ENCODE measurements at places on chromosomes 4 and X.

- no peaks in the 10 kb centered on the region for H3K27me3 ChIP-seq
- H3K4me3 ChIP-seq = no peak overlapping the region
- no peak for DNase-seq
- H3K36me3 ChIP-seq = no peaks in the 10 kb centered on the region
- no peaks in the 10 kb centered on the region for H3K4me1 ChIP-seq
These were observed 444.1 kb downstream of the STIM2 start for GRCh38 chr4:27304751-27305150.

GRCh38 chr4:183867247-183867646 lies 37.9 kb upstream of the STOX2 start:
- H3K27ac ChIP-seq = no peak overlapping the region
- no peak for DNase-seq

GRCh38 chr4:158786955-158787354 lies 18.1 kb downstream of the FNIP2 start:
- H3K27ac ChIP-seq = peak overlapping the region; percentile 34
- no peaks in the 10 kb centered on the region for H3K27me3 ChIP-seq
- no peak for DNase-seq
- no peaks in the 10 kb centered on the region for H3K36me3 ChIP-seq
- H3K4me3 ChIP-seq = no peak overlapping the region
- peaks cover 19% of the 10 kb centered on the region for H3K4me1 ChIP-seq

GRCh38 chr4:6119507-6120020 lies 80.8 kb downstream of the JAKMIP1 start:
- H3K4me1 ChIP-seq = no peaks in the 10 kb centered on the region
- H3K4me3 ChIP-seq = no peak overlapping the region
- H3K36me3 ChIP-seq = no peaks in the 10 kb centered on the region
- H3K27ac ChIP-seq = no peak overlapping the region

DNA sequence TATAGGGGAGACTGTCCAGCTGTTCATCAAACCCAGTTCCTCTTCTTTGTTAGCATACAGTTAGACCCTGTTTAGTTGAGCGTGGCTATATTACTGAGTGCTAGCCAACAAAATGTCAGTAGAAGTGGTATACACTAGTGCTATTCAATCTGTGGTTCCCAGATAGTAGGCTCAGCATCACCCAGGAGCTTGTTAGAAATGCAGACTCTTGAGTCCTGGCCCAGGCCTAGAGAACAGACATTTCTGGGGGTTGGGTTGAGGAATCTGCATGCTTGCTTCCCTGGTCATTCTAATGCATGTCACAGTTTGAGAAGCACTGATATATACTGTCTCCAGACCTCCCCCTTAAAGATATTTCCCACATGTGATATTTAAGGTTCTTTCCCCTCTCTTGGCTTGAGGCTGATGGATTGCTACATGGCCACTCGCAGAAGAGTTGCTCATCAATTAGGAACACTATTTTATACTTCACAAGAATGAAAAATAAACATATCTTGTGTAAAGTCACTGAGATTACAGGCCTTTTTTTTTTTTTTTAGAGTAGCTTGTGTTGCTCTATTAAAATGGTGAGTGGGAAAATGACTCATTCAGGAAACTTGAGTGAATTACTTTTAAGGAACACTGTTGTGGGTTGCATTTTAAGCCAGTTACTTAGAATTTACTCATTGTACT lies 289.0 kb downstream of the STIM2 start:
- H3K4me3 ChIP-seq = no peak overlapping the region
- H3K27me3 ChIP-seq = no peaks in the 10 kb centered on the region
- H3K27ac ChIP-seq = no peak overlapping the region
- no peaks in the 10 kb centered on the region for H3K36me3 ChIP-seq

GRCh38 chrX:19342331-19342906 lies 1.3 kb upstream of the PDHA1 start:
- H3K4me1 ChIP-seq = no peaks in the 10 kb centered on the region
- DNase-seq = no peak
- H3K36me3 ChIP-seq = no peaks in the 10 kb centered on the region
- no peaks in the 10 kb centered on the region for H3K27me3 ChIP-seq
- H3K4me3 ChIP-seq = no peak overlapping the region

DNA sequence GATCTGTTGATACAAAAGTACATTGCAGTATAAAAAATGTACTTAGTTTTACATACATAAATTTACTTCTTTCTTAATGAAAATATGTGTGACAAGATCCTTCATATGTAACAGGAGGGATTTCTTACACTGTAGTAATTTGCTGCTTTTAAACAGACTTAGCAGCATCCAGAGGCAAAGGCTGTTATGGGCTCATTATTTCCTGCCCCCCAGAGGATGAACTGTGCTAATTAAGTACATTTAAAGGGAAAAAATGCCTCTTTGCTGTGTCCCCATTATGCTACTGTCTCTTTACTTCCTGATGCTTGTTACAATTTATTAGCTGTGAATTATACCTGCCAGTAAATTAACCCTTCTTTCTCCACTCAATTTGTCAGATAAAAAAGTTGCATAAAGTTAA lies 47.1 kb downstream of the NDST3 start:
- H3K36me3 ChIP-seq = no peaks in the 10 kb centered on the region
- no peaks in the 10 kb centered on the region for H3K4me1 ChIP-seq
- H3K27ac ChIP-seq = no peak overlapping the region
- DNase-seq = no peak
- H3K4me3 ChIP-seq = no peak overlapping the region

- H3K4me3 ChIP-seq = no peak overlapping the region
- no peak for DNase-seq
- H3K27me3 ChIP-seq = no peaks in the 10 kb centered on the region
- no peak overlapping the region for H3K27ac ChIP-seq
- no peaks in the 10 kb centered on the region for H3K4me1 ChIP-seq
- no peaks in the 10 kb centered on the region for H3K36me3 ChIP-seq
These were observed 11.6 kb upstream of the MAGEB17 start for GRCh38 chrX:16155581-16156096.

- H3K4me3 ChIP-seq = no peak overlapping the region
- no peaks in the 10 kb centered on the region for H3K4me1 ChIP-seq
- DNase-seq = no peak
These were observed 27.2 kb downstream of the AASDH start for GRCh38 chr4:56360071-56360470.

GRCh38 chr4:163269869-163270268 lies 62.5 kb downstream of the NPY1R start:
- H3K4me1 ChIP-seq = no peaks in the 10 kb centered on the region
- DNase-seq = no peak
- H3K4me3 ChIP-seq = no peak overlapping the region
- H3K27me3 ChIP-seq = no peaks in the 10 kb centered on the region

- no peak overlapping the region for H3K4me3 ChIP-seq
- H3K4me1 ChIP-seq = peaks cover 3% of the 10 kb centered on the region
- DNase-seq = no peak
- no peak overlapping the region for H3K27ac ChIP-seq
- H3K27me3 ChIP-seq = no peaks in the 10 kb centered on the region
- no peaks in the 10 kb centered on the region for H3K36me3 ChIP-seq
These were observed 60.0 kb downstream of the FHDC1 start for GRCh38 chr4:152996111-152996571.

DNA sequence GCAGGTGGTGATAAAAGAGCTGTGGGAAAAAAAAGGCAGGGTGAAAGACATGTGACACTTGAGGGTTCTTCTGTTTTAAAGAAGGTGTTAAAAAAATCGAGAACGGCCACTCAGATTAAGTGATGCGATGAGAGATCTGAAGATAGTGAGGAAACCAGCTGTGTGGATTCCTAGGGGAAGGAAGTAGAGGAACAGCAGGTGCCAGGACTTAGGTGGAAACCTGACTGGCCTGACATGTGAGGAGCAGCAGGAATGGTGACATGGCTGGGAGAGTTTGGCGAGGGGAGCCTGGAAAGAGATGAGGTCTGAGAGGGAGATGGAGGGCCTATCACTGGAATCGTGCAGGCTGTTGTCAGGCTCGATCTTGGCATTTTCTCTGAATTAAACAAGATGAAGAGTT lies 55.5 kb downstream of the BMPR1B start:
- H3K36me3 ChIP-seq = no peaks in the 10 kb centered on the region
- H3K4me3 ChIP-seq = no peak overlapping the region
- no peak for DNase-seq
- no peaks in the 10 kb centered on the region for H3K4me1 ChIP-seq

- DNase-seq = no peak
- H3K4me1 ChIP-seq = no peaks in the 10 kb centered on the region
- H3K27ac ChIP-seq = no peak overlapping the region
- H3K27me3 ChIP-seq = no peaks in the 10 kb centered on the region
These were observed 41.8 kb upstream of the COX7B2 start for GRCh38 chr4:46950826-46951225.

DNA sequence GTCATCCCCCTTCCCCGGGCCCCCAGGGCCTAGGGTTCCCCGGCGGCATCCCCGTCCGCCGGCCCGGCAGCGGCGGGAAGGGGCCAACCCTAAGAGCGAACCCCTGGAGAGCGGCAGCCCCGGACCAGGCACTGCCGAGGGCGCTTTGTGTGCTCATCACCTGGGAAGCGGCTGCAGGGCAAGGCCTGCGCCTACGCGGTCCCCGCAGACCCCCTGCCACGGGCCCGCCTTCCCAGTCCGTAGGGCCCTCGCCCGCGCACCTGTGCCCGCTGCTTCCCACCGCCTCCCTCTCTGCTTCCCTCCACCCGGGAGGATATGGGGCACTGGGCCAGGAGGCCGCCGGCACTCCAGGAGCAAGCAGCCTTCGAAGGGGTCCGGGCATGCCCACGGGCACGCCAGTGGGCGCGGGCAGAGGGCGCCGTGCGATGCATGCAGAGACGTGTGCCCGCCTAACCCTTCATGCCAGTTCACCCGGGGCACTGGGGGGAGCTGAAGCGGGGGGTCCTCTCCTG lies 2.6 kb downstream of the FLNA start:
- H3K27me3 ChIP-seq = no peaks in the 10 kb centered on the region
- no peaks in the 10 kb centered on the region for H3K36me3 ChIP-seq
- H3K4me3 ChIP-seq = peak overlapping the region; percentile 44

- no peaks in the 10 kb centered on the region for H3K36me3 ChIP-seq
- H3K4me3 ChIP-seq = no peak overlapping the region
- no peak overlapping the region for H3K27ac ChIP-seq
These were observed 33.7 kb upstream of the USP51 start for GRCh38 chrX:55523356-55523755.

GRCh38 chr4:53307819-53308780 lies 57.8 kb downstream of the SCFD2 start:
- no peak for DNase-seq
- no peak overlapping the region for H3K27ac ChIP-seq
- H3K4me1 ChIP-seq = no peaks in the 10 kb centered on the region
- no peak overlapping the region for H3K4me3 ChIP-seq
- no peaks in the 10 kb centered on the region for H3K27me3 ChIP-seq

DNA sequence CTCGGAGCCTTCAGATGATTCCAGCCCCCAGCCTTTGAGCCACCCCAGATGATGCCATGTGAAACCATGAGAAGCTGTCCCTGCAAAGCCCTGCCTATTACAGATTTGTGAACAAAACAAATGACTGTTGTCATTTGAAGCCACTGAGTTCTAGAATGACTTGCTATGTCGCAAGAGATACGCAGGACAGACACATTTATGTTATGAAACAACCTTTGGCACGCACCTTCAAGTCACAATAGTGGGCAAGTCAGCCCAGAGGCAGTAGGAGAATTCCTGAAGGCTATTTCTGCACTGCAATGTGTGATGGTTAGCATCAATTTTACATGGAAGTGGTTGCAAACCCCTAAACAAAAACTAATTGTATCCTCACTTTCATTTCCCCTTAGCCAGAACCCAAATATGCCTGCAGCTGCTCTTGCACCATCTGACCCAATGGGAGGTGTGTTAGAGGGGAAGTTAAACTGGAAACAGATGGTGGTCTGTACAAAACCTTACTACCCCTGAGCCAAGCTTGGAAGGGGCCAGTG lies 174.4 kb upstream of the ATP6AP2 start:
- no peaks in the 10 kb centered on the region for H3K27me3 ChIP-seq
- no peak overlapping the region for H3K27ac ChIP-seq
- no peak overlapping the region for H3K4me3 ChIP-seq
- H3K36me3 ChIP-seq = no peaks in the 10 kb centered on the region
- no peak for DNase-seq
- no peaks in the 10 kb centered on the region for H3K4me1 ChIP-seq

DNA sequence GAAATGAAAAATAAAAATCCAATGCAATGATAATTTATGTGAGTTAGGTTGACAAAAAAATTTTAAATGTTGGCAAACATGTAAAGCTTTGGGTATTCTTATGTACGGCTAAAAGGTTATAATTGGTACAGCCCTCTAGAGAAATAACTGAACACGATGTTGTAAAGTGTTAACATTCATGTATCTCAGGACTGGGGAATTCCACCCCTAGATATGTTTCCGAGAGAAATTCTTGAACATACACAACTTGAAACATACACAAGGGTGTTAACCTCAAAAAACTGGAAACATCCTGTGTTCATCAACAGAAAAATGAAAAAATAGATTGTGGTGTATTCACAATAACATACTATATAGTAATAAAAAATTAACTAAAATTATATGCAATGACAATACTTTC lies 91.8 kb downstream of the CHM start:
- H3K4me1 ChIP-seq = no peaks in the 10 kb centered on the region
- no peaks in the 10 kb centered on the region for H3K36me3 ChIP-seq
- H3K27me3 ChIP-seq = no peaks in the 10 kb centered on the region
- no peak for DNase-seq
- H3K27ac ChIP-seq = no peak overlapping the region

DNA sequence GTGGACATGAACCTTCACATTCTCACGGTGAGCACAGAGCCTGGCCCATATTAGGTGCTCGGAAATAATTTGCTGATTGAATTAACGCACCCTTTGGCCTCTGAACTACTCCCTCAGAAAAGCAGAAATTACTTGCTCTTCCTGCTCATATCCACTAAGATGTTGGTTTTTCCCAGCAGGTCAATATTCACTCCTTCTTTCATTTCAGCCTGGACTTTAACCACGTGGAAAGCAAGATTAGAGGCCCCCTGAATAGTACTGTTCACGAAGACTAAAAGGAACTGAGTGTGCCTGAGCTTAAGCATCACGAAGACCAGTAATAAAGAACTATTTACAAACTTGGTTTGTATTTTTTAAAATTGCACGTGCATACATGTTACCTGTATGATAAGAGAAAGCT lies 9.9 kb downstream of the MTNR1A start:
- no peak overlapping the region for H3K27ac ChIP-seq
- no peaks in the 10 kb centered on the region for H3K36me3 ChIP-seq
- no peak overlapping the region for H3K4me3 ChIP-seq
- H3K27me3 ChIP-seq = no peaks in the 10 kb centered on the region
- H3K4me1 ChIP-seq = no peaks in the 10 kb centered on the region
- DNase-seq = no peak

- no peaks in the 10 kb centered on the region for H3K27me3 ChIP-seq
- no peak for DNase-seq
- no peak overlapping the region for H3K27ac ChIP-seq
- H3K4me3 ChIP-seq = no peak overlapping the region
- no peaks in the 10 kb centered on the region for H3K4me1 ChIP-seq
These were observed 55.4 kb upstream of the TRO start for GRCh38 chrX:54865208-54865607.

DNA sequence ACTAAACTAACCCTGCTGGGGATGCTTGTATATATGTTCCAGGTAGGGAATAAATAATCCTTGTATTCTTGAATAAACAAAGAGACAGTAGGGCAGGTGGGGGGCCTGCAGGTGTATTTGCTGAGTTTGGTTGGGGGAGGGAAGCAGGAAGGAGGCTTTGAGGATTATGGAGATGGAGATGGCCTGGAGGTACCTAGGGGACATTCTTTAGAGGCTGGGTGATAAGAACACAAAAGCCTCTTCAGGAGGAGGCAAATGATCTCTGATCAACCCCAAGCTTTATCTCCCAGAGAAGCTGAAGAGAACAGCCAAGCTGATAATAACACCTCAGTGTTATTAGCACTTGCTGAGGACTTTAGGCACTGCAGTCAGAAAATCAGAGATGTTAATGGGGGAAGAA lies 187.7 kb downstream of the MGST2 start:
- H3K4me3 ChIP-seq = no peak overlapping the region
- DNase-seq = no peak
- no peaks in the 10 kb centered on the region for H3K4me1 ChIP-seq
- H3K27ac ChIP-seq = no peak overlapping the region
- H3K36me3 ChIP-seq = no peaks in the 10 kb centered on the region
